NAMALWA (cell line): ENCODE measurements at places on chromosomes 13 and 19.

GRCh38 chr19:39831679-39832078, 2.3 kb downstream of the DYRK1B start:
- no peak for DNase-seq

DNA sequence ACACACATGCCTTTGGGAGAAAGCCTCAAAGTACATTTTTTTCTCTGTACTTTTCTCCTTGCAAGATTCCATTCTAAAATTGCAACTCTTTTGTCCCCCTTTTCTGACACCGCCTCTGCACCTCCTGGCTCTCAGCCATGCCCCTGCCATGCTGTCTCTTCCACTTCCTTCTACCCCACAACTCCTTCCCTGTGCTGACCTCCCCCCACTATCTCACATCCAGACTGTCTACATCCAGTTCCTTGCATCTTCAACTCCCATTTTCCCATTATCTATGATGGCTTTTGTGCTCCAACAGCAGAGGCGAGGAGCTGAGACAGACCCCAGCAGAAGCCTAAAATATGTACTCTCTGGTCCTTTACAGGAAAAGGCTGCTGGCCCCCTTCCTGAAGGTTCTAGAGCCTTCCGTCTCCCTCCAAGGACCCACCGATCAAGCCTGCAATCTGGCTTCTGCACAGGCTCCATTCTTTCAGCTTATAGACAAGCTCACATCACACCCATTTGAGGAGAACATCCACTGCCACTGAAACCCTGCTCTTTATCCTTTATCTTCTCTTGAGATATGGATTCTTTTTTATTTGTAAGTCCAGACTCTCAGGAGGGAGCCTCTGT, 50.2 kb downstream of the RFX2 start:
- DNase-seq: no peak

GRCh38 chr19:17718947-17719711, at the start of gene MAP1S:
Gene MAP1S (plus strand): TSS chr19:17719480. CDS start chr19:17719503, 23 bp downstream.
- peak; percentile 73 for DNase-seq

- peak; percentile 66 for DNase-seq
Measured at GRCh38 chr13:113207890-113208420, 514 bp downstream of the PCID2 start.

DNA sequence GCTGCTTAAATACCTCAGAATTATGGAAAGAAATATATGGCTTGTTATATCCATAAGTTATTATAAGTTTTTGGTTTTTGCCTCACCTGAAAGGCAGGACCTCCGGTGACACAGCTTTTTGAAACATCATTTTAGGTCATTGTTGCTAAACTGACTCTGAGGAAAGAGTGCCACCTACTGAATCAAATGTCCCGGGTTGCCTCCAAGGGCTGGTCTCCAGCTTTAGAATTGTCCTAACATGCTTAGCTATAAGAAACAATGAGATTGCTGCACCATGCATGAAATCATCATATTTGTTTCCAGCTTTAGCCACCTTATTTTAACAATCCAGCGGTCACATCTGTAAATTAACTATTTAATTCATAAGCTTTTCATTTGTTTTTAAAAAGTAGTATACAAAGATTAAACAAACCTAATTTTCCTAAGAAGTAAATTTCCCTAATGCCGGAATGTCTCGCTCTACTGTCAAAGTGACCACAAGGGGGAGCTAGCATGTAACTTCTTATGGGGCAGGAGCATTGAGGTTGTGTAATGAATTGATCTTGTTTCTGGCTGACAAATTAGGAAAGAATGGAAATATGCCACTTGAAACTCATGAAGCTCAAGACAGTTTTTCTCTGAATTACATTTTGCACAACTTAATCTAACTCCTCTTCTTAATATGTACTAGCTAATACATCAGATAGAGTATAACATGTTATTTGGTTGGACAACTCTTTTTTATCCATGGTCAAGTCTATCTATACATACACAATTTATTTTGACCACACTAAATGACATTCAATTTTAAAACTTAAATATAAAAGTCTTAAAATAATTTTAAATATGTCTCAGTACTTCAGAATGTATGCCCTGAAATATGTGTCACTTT, 6.7 kb upstream of the PCDH17 start:
- DNase-seq: peak; percentile 75

DNA sequence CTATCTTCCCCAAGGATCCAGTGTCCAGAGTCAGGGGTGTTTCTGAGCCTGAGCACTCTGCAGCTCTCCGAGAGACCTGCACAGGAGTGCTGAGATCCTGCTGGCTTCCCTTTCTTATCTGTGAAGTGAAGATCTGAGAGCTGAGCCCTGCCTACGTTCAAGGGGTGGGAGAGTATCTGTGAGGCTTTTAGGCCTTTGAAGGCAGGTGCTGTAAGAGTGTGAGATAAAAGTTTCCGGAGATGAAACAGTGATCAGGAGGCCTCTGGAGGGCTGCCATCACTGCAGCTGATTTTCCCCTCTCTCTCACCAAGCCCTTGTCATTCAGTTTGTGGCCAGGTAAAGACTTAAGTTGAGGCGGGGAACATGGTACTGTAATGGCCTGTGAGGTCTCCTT, 83.1 kb downstream of the AKAP11 start:
- no peak for DNase-seq

DNA sequence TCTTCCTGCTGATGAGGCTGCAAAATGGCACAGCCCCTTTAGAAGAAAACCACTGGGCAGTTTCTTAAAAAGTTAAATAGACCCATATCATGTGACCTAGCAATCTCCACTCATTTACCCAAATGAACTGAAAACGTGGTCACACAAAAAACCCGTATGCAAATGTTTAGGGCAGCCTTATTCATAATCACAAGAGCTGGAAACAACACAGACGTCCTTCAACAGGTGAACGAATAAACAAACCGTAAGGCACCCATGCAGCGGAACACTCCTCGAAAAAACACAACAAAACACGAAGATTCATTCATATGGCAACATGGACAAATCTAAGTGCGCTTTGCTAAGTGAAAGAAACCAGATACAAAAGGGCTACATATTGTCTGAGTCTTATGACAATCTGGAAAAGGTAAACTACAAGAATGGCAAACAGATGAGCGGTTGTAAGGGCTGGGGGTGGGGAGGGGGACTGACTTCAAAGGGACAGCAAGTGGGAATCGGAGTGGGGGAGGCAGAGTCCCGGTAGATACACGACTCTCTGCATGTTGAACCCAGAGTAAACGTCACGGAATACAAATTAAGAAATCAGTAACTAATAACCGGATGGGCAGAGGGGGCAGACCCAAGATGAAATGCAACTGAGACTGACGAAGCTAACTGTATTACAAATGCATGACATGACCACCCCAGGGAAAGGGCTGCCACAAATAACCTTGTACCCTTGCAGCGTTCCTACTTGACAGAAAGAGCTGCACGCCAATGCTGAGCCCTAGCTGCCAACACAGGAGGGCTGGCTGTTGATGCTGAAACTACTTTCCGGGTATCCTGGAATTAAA, 33.4 kb downstream of the MLLT1 start:
- DNase-seq: no peak

DNA sequence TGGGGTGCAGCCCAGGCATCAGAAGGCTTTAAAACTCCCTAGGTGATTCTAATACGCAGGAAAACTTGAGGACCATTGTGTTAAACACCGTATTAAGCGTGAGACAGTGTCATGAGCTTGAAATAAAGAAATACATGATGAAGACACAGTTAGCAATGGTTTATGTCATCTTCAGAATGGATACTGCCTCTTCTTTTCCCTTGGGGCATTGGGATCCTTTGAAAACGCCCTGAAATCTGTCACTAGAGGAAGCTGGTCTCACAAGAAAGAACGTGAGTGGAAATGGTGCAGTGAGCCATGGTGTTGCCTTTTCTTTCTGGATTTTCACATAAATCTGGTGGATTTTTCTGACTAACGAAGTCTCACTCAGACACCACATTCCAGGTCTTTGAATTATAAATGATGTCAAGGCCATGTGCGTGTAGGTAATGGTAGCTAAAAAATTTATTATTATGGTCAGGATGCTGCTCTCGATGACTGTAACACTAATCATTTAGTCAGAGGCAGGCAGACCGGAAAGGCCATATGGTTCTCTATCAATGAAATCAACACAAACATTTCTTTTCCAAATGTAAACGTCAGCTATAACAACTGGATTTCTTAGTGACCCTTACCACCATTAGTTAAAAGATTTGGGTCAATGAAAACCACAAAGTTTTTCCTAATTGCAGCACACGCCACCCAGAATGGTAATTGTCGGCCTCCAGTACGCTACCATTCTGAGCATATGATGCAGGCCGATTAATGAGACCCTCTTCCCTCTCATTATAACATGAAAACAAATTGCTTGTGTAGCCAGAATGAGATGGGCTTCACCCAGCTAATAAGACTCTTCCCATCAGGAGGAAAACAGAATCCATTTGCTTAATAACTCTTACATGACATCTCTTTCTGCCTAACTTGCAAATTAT, 105.6 kb downstream of the SLC7A1 start:
- DNase-seq: no peak

DNA sequence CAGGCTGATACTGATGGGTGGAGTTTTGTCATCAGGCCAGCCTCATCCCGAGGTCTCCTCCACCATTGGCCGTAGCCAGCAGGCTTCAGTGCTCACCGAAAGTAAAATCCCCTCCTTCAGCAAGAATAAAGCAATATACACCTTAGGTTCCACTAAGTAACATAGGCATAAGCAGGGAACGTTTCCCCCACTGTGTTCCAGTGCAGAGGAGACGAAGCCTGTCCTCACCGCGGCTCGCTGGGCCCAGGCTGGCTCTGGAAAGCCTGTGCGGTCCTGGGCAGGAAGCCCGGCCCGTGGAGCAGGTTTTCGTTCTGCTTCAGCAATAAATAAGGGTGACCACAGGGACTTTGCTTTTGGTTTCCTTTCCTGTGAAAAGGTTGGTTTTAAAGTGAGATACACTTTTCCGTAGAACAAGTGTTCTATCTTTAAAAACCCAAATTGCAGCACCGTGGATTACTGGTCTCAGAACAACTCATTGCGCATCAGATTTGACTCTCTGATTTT, 16.3 kb upstream of the TEX29 start:
- DNase-seq: no peak

DNA sequence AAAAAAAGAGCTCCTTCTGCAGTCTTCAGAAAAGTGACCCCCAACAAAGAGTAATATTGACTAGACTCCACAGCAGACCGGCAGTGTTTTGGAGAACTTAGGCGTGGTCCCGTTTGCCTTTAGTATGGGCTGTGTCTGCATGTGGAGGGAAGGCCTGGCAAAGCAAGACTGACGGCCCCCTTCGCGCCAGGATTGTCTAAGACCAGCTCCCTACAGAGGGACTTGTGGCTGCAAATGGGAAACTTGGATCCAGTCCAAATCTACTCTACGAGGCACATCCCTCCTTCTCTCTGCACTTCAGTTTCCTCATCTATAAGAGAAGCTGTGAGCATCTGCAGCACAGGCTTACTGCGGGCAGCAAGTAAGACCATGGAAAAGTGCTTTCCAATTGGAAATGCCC, 350.0 kb downstream of the ZNF536 start:
- DNase-seq: no peak

DNA sequence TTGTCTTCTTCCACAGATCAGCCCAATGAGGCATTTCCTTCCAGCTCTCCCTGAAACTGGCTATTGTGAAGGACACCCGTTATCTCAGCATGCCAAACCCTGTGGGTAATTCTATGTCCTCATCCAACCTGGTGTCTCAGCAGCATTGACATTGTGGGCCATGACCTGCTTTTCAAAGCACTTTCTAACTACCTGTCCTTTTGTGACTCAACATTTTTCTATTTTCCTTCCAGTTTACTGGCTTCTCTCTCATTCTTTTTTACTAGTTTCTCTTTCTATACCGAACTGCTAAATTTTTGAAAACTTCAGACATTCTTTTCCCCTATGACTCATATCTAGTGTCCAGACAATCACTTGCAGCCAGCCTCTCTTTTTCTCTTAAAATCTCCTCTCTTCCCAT, 136.4 kb upstream of the HTR2A start:
- no peak for DNase-seq
